Inflammatory macrophage treated with lipopolysaccharide for 1 hour (primary cell): ENCODE measurements at places on chromosomes 2 and 18.

GRCh38 chr2:17717666-17718065 is 35.9 kb downstream of the SMC6 start:
- no peak for DNase-seq

DNA sequence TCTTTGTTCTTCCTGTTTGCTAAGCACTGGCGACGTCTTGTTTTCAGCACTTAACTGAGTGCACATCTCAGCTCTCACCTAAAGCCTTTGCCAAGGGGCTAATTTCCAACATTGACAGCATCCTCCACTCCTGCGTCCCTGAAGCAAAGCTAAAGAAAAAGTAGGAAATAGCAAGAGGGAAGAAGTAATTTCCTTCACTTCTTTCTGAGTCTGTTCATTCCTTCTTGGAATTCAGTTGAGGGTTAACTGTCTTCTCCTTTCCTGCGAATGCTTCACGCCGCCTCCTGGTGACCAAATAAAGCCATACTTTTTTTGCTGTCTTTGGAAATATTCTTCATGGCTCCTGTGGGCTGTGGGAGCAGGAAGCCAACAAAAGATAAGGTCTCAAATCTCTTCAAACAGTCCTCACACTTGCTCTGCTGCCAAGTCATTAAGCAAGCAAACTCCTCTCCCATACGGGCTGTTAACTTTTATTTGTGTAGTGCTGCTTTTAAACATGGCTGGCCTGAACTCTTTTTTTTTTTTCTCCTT is 100.9 kb downstream of the DPP10 start:
- peak; percentile 15 for DNase-seq

- no peak for DNase-seq
These were observed 552.0 kb upstream of the NRP2 start for GRCh38 chr2:205130111-205130829.

- no peak for DNase-seq
These were observed 84.1 kb upstream of the MGAT5 start for GRCh38 chr2:134169788-134170187.

- DNase-seq, result no peak
These were observed 11.9 kb upstream of the PRSS56 start for GRCh38 chr2:232508251-232508650.

DNA sequence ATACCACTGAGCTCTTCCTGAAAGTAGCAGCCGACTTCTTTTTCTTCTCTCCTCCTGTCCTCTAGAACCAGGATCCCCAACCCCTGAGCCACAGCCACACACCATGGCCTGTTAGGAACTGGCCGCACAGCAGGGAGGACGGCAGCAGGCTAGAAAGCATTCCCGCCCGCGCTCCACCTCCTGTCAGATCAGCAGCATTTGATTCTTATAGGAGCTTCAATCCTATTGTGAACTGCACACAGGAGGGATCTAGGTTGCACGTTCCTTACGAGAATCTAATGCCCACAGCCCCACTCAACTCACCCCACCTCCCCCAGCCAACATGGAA is 179.1 kb upstream of the SH3BP4 start:
- DNase-seq, result no peak

DNA sequence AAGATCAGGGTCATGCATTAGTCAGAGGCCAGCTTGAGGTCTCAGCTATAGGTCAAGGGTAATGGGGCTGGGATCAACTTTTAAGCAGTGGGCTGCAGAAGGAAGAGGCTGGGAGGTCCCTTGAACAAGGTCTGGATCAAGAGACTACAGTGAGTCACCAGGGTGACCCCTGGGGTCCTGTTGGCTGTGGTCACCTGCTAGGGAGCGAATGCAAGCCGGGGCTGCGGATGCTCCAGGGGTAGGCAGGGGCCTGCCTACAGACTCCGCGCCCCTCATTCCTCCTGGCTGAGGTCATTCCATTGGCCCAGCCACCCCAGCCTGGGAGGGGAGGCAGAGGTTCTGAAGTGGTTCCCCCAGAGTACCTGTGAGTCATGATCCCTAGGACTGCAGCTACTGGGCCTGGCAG is 110.4 kb downstream of the CYP26B1 start:
- DNase-seq, result no peak

GRCh38 chr18:71025505-71026225 is 736.8 kb downstream of the SOCS6 start:
- no peak for DNase-seq

DNA sequence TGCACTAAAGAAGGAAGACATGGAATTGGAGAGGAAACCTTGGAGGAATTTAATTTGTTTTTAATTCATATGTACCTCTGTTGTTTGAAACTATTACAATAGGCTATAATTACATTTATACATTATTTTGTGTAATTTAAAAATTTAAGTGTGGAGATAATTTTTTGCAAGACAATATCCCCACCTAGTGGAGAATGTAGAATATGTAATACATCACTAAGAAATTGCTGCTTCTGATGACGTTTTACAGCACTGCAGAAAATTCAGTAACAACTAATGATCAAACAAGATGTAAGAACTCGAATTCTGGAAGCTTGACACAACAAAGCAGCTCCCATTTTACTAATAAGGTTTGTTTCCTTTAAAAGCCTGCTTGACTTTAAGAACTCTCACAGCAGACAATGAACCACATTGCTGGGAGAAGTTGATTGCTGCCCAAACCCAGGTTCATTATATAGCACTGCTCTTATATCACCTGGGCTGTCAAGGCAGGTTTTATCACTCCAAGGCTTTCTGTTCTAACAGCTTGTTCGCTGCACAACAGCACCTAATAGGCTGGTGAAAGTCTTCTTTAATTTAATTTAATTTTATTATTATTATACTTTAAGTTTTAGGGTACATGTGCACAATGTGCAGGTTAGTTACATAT is 53.4 kb downstream of the THADA start:
- peak; percentile 45 for DNase-seq

DNA sequence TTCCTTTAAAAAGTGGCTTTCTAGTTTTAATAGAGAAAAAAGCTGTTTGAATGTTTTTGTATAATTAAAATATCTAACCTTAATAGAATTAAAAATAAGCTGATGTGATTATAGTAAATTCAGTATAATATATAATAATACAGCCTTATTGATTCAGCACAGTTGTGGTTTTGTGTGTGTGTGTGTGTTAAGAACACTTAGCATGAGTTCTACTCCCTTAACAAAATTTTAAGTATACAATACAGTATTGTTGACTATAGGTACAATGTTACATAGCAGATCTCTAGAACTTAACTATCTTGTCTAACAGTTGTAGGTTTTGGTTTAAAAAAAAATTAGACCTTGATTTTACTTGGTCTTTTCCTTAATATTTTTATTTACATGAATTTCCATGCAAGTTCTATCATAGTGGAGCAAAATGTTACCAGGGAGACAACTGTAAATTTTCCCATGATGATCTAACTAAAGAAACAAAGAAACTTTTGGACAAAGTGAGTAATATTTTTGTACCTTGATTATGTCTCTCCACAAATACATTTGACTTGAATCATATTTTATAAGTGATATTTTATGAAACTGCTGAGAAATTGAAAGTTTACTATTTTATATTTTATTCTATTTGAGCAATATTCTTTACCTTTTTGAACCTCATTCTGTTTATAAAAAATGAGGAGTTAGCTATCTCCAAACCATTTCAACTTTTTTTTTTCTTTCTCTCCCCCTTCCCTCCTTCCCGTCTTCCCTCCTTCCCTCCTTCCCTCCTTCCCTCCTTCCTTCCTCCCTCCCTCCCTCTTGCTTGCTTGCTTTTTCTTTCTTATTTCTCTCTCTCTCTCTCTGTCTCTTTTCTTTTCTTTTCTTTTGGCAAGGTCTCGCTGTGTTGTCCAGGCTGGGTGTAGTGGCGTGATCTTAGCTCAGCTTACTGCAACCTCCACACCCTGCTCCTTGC is 46.3 kb downstream of the ZC3H6 start:
- DNase-seq, result no peak

DNA sequence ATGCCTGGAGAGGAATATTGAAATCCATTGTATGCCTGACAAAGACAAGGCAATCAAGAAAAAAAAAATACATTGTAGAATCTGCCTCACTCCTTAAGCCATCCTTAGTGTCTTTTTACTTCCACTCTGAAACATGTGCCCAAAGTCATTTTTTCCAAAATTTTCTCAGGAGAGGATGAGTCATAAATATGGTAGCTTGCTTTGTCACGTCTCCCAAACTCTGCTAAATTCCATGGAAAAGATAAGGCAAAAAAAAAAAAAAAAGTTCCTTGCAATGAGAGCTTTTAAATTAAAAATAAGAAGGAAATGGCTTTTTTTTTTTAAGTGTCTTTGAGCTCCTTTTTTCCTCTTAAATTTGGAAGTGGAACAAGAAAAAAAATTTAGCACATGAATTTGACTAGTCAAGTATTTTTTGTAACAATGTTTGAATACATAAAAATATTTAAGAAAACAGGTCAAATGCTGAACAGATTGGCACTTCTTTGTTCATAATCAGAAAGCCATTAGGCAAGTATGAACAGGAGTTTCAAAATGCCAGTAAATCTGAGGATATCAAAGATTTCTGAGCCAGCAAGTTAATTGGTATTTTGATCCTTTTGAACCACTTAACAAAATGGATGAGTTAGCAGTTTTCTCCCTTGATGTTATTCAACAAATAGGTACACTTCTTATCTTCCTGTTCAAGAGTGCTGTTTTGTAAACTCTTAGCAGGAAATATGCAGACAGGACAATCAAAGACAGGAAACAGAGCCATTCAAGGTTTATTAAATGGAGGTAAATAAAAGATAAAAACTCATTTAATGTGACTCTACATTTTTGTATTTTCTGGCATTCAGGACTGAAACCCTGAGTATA is 247.3 kb upstream of the SP5 start:
- no peak for DNase-seq

DNA sequence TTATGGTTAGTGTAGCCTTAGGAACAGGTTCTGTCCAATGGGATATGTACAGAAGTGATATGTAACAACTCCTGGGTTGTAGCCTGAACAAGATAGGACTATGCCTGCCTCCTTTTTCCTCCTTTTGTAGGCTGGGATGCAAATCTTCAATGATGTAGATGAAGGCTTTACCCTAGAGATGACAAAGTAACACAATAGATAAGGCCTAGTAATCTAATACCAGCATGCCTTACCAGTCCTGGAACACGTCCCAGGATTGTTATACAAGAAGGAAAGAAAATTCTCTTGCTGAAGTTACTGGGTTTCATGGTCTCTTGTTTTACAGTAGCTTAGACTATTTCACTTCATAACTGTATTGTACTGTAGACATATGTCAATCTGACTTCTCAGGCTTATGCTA is 192.1 kb downstream of the OTX1 start:
- DNase-seq, result no peak

DNA sequence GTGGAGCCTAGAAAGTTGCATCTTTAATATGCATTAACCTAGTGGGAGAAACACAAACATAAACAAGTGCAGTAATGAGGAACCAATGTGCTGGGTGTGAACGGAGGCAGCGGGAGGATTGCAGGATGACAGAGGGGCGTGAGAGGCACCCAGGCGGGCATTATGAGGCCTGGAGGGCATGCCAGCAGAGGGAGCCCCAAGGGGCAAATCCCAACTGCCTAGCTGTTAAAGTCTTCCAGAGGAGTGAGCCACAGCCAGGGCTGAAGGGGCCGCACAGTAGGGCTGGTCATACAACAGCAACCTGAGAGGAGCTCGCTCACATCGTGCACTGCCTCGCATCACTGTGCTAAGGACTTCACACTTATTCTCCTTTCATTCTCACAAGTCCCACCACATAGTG is 13.3 kb upstream of the PRELID3A start:
- DNase-seq, result peak; percentile 40

- DNase-seq, result peak; percentile 45
These were observed 22.6 kb upstream of the FZD5 start for GRCh38 chr2:207792244-207792785.
